ENCODE measurements at places on chromosomes 2 and 18.

DNA sequence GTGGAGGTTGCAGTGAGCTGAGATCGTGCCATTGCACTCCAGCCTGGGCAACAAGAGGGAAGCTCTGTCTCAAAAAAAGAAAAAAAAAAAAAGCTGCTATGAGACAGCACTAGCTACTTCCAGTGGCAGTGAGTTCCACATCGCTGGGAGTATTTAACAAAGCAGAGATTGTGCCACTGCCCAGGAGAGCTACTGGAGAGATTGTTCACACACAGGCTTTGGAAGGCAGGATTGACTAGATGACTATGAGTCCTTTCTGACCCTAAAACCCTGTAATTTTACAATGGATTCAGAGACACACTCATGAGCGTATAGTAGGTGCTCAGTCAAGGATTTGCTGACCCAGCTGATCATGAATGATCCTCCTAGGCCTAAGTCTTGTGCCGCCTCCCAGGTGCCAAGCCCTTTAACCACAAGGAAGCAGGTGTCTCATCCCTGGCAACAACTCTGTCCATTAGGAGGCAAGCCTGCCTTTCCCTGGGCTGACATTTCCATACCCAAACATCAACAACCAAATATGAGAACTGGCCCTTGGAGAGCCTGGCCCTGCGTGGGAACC is 45.0 kb upstream of the ODC1 start:
- no peak for DNase-seq

DNA sequence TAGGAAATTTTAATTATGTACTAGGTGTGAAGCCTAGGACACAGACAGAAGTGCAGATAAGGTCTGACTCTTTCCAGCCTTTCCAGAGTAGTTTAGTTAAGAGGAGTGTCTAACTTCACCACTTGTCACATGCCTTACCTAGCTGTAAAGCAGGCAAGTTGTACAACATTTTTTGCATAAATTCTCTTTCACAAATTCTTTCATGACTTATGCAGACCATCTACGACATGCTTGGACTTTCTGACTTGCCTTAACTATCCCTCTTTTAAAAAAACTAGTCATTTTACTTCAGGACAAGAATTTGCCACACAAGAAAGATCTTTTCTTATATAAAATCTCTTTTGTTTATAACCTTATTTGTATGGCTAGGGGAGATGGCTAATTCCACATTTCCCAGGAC is 1273.6 kb upstream of the SLC39A10 start:
- no peak for DNase-seq

GRCh38 chr2:191087311-191087710 is 63.5 kb downstream of the STAT4 start:
- DNase-seq, result no peak

DNA sequence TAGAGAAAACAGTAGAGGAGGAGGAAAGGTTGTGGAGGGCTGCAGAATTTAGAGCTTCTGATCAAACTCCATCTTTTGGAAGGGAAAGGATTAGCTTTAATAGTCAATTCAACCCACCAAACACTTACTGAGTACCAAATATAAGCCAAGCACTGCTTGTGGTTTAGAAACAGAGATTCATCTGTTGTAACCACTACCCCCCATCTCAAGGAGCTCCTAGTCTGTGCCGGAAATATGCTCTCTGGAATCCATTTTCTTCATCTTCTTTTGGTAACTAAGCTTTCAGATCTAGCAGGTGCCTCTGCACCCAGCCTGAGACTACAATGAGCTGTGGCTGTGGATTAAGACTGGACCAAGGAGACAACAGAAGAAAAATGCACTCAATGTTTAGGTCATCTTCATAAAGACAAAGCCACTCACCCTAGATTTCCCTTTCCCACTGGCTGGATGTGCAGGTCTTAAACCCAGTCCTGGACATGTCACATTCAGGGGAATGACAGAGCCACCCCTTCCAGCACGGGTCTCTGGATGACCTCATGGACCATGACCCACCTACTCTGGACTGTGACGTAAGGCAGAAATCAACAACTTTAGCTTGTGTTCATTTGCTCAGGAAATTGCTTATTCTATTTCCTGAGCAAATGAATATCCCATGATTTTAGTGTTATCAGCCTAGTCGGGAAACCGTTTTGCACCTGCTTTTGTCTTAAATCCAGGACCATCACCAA is 52.9 kb downstream of the EPB41L3 start:
- no peak for DNase-seq
